ENCODE measurements at places on chromosomes 5 and 9.

DNA sequence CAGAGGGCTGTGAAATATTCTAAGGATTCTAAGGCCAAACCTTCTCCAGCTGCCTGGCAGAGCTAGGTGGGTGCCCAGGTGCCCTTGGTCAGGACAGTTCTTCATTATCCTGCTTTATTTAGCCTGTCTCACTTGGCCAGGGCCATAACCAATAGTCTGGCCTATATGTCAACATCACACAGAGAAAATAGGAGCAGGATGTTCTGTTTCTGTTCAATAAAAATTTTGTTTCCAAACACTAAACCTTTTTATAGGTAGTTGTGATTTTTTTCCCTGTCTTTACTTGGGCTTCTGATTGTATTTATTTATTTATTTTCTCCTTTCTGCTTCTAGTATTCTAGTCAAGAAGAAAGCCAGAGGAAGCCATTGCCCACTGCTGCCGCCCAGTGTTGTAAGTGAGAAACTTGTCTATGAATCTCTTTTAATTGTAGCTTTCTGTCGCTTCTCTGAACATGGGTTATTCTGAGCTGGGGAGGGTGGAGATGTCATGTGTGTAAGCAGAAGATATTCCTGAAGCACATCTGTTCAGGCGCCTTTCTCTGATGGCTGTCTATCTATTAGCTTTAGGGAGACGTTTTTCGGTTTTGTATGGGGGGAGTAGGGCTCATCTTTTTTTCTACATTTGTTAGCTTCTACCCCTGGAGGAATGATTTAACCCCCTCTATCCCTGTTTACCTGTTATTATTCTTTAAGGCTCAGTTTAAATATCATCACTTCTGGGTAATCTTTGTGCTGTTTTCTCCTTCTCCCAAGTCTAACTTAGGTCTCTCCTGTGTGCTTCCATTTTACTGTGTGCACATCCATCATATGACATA is 97.1 kb downstream of the UNC13B start:
- DNase-seq = no peak

- DNase-seq = no peak
Observed at GRCh38 chr5:171810227-171810626, 24.6 kb downstream of the SMIM23 start.

GRCh38 chr9:109409773-109410397 is 88.2 kb downstream of the PTPN3 start:
- no peak for DNase-seq

GRCh38 chr5:6539060-6539459 is 90.4 kb downstream of the UBE2QL1 start:
- no peak for DNase-seq

DNA sequence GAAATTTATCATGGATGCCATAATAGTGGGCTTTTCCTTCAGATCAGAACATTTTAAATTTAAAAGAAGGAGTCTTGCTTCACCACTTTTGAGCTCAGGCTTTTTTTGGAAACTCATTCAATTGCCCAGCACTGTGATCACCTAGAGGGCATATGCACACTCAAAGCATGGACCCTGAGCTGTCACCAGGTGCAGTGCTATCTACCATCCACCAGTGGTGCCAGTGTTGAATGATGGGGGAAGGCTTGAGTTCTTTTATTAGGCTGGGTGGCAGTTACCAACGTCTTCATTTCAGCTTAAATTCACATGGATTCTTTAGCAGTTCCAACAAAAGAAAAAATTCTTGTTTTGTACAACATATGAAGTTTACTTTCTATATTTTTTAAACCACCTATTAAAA is 164.1 kb downstream of the CFAP90 start:
- no peak for DNase-seq

DNA sequence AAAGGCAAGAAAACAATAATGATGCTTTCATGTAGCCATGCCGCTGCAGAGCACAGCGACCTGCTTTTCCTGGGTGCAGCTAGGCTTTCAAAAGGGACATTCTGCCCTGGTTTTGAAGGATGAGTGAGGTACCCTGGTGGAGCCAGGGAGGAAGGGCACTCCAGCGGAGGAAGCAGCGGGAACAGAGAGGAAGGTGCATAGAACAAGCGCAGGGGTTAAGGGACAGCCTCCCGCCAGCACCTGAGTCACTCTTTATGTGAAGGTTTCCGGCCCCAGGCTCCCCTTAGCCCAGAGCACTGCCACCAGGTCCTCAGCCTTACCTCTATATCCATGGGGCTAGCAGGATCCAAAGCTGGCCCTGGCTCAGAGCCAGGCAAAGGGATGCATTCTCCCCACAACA is 221.1 kb downstream of the CDK5RAP2 start:
- no peak for DNase-seq

DNA sequence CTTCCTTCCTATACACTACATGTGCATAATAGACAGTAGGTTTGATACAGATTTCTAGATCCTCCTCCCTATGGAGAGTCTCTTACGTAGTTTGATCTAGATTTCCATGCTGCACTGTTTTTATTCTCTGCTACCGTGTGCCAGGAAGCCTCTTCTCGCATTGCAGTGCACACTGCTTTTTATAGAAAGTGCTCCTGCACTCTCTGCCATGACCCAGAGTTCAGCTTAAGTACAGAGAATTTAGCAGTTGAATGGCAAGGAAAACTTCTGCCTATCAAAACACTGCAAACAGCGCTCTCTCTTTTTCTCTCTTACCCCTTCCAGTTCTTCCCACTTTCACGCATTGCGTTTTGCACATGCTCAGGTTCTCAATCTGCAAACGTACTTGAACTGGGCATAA is 187.4 kb downstream of the ARHGAP26 start:
- DNase-seq = no peak

- no peak for DNase-seq
Observed at GRCh38 chr5:141495453-141495811, 6.6 kb downstream of the PCDHGC5 start.

GRCh38 chr5:120162321-120162720 is 301.8 kb upstream of the PRR16 start:
- DNase-seq = no peak

GRCh38 chr9:89905606-89906338 is 301.0 kb downstream of the GADD45G start:
- no peak for DNase-seq

GRCh38 chr5:176542596-176543427 is 5.6 kb upstream of the RNF44 start:
- DNase-seq = no peak

GRCh38 chr9:21696411-21696871 is 106.0 kb upstream of the MTAP start:
- no peak for DNase-seq

DNA sequence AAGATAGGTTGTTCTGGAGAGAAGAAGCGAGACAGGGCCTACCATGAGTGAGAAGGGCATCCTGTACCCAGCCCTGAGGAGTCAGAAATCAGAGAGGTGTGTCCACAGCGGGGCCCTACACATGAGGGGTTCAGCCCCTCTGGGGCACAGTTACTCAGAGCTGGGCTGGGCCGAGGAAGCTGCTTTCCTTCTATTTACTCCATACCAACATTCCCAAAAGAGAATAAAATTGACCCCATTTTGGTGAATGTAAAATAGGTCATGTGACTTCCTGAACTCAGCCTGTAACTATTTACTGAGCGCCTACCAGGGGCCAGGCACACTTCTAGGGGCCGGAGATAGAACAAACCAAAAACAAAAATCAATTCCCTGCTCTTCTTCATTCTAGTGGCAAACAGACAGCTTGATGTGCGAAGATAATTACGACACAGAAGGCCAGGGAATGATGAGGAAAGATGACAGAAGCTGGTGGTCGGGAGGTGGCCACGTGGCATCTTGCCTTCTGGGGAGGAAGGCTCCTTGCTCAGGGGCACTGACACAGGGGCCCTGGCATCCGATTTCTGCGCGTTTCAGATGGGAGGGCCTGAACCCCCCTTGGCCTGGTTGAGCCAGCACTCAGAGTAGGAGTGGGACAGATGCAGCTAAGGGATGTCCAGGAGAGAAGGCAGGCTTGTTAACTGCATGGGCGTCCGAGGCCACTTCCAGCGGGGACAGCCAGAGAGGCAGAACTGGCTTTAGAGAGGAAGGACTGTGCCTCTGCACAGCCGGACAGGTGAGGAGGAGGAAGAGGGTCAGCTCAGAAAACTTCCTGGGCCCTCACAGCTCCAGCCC is 121.8 kb downstream of the NSG2 start:
- DNase-seq = no peak

All from NCI-H524 treated with DMSO at 0.1 percent for 48 hours (cell line).